ENCODE measurements at places on chromosomes 11 and 22. TPM values are rescaled to one million over a fixed set of nuclear protein-coding genes. Genes with fewer than 3 reads are reported as not detected.

C22orf31 gene
- not detected for total RNA-seq

MPPED2 gene
- total RNA-seq = 0.21 TPM

SLC17A6 gene
- total RNA-seq = not detected

MS4A4A gene
- 3.0 TPM for total RNA-seq

NUCB2 gene
- total RNA-seq = 69.1 TPM

PYGM gene
- total RNA-seq = 4.8 TPM

FLRT1 gene
- not detected for total RNA-seq

OTOG gene
- not detected for total RNA-seq

LMO1 gene
- total RNA-seq = not detected

ZBTB16 gene
- 23.3 TPM for total RNA-seq

RIBC2 gene
- total RNA-seq = 0.31 TPM

SYT12 gene
- total RNA-seq = 0.10 TPM

CPSF7 gene
- 49.0 TPM for total RNA-seq

PAX6 gene
- total RNA-seq = 0.21 TPM

TRIM22 gene
- total RNA-seq = 252 TPM

SCGB1D2 gene
- total RNA-seq = not detected

SPCS2 gene
- 33.9 TPM for total RNA-seq

KCNJ1 gene
- 0.10 TPM for total RNA-seq

DSCAML1 gene
- total RNA-seq = 0.84 TPM

SEPTIN3 gene
- total RNA-seq = 0.10 TPM

SMIM35 gene
- 0.21 TPM for total RNA-seq

SYT9 gene
- total RNA-seq = 0.10 TPM

SPON1 gene
- total RNA-seq = 0.94 TPM

RFPL3 gene
- 0.21 TPM for total RNA-seq

CCDC188 gene
- total RNA-seq = not detected

FAT3 gene
- total RNA-seq = under 0.01 TPM

HEPHL1 gene
- not detected for total RNA-seq

TRIM29 gene
- not detected for total RNA-seq

ANO9 gene
- total RNA-seq = 19.9 TPM

AIFM3 gene
- total RNA-seq = 5.2 TPM
